Immature natural killer cell (primary cell): ENCODE measurements at places on chromosomes 2 and 18.

GRCh38 chr2:150388289-150388625 is 99.2 kb downstream of the RND3 start:
- no peak for DNase-seq

DNA sequence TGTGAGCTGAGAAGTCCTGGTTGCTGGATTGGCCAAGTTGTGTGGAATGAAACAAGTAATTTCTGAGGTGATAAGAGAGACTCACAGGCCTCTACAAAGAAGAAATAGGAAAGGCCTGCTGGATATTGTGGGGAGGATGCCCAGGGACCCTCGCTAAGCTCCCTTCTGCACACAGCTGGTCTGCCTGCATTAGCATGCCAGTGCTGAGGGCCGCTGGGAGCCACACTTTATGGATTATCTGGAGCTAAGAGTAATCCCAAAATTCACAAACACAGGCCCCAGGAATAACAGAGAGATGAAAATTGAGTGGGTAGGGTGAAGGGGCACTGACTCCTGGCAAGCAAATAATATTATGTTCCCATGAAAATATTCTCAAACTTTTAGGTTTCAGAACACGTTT is 114.9 kb upstream of the SIX3 start:
- DNase-seq = no peak

- no peak for DNase-seq
Observed at GRCh38 chr2:145090841-145091761, 571.2 kb upstream of the ZEB2 start.

DNA sequence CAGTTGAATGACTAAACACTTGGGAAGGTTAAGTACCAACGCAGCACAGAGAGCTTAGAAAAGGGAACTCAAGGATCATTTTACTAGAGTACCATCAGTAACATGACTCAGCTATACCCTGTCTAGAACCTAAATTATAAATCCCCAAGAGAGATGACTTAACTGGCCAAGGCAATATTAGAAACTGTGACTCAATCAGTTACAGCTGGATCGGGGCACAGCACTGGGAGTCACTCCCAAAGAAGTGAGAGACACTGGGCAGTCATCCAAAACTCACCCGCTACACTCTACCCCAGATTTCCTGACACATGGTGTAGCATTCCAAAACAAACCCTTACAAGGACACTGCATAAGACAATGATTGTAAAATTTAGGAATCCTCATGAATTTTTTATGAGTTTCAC is 17.7 kb downstream of the IWS1 start:
- no peak for DNase-seq

DNA sequence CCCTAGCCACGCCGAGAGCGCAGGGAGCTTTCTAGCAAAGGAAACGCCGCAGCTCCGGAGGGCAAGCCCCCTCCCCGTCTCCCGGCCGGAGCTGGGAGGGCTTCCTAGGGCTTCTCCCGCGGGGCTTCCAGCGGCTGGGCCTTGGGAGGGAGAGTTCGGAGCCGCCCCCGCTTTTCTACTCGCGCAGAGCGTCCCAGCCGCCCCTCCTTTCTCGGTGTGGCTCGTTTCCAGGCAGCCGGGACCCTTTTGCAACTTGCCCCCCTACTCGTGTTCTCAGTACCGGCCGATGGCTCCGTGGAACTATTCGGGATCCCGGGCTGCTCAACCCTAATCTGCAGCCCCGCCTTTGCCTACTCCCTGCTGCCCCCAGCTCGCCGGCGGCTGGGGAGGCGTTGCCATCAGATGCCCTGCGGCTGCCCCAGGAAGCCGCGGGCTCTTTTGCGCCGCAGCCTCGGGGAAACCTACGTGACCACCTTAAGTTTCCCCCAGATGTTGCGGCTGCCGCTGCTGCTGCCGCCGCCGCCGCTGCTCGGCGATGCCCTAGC is 1.5 kb upstream of the NR4A2 start:
- no peak for DNase-seq

DNA sequence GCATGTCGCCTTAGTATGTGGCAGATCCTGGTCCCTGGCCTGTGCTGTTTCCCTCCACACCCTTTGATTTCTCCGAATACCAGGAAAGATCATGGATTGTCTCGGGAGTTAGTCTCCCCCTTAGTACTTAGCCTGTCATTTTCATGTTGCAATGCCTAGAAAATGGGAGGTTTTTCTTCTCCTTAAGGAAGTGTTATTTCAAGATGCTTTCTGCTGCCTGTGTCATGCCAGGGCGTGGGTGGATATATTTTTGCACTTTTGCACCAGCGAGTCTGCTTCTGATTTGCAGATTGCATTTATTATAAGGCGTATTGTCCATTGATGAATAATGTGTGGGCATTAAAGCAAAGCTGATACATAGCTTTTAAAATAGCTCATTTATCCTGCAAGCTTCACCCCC is 223.5 kb downstream of the NEDD4L start:
- no peak for DNase-seq

DNA sequence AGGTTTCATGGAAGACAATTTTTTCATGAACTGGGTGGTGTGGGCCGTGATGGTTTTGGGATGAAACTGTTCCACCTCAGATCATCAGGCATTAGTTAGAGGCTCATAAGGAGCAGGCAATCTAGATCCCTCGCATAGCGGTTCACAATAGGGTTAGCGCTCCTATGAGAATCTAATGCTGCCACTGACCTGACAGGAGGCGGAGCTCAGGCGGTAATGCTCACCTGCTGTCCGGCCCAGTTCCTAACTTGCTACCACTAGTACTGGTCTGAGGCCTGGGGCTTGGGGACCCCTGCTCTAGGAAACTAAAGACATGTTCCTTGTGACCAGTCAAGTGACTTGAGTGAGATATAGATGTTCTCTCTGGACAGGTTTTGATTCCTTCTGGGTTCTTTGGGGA is 49.2 kb downstream of the OXER1 start:
- DNase-seq = no peak

DNA sequence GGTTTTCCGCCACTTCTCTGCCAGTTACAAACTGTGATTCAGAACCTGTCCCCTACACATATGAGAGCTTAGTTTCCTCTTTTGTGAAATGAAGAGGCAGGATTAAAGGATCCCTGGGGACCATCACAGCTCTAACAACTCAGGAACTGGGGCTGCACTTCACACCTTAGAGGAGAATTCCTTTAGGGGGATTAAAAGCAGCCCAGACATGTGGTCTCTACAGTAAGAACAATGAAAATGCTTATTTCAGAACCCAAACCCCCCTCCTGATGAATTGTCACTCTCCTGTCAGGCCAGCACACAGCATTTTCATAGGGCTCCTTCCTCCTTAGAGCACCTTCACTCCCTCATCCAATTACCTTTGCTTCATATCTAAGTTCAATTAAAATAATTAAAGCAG is 101.5 kb upstream of the NEDD4L start:
- DNase-seq = no peak

GRCh38 chr2:240455272-240455646 is 19.8 kb downstream of the GPC1 start:
- DNase-seq = no peak

DNA sequence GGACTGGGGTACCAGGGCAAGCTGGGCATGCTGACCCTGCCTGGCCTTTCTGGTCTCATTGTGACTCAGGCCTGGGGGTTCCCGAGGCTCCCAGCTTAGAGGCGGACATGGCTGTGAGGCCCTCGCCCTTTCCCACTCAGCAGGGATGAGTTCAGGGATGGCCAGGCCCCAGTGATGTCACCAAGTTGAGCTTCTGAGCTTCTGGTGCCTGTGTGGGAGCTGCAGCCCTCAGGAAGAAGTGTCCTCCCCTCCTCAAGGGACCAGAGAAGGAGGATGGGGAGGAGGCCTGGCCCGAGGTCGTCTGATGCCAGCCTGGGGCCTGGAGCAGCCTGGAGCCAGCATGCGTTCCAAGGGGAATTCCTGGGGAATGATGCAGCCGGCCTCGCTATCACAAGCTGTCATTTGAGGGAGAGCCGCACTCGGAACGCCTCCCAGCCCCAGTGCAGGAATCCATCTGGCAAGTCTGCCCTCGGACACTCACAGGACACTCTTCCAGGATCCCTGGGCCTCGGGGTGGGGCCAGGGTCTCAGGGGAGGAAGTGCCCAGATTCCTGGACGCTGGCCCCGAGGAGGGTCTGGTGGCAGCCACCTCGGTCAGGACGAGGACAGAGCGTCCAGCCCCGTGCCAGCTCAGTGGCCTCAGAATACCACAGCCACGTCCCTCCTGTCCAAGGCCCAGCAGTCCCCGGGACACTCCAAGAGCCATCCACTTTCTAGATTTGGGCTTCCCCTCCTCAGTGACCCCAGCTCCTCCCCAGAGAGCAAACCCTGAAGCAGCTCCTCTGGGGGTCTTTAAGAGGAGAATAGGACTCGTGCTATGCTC is 61.2 kb upstream of the GPC1 start:
- DNase-seq = no peak

DNA sequence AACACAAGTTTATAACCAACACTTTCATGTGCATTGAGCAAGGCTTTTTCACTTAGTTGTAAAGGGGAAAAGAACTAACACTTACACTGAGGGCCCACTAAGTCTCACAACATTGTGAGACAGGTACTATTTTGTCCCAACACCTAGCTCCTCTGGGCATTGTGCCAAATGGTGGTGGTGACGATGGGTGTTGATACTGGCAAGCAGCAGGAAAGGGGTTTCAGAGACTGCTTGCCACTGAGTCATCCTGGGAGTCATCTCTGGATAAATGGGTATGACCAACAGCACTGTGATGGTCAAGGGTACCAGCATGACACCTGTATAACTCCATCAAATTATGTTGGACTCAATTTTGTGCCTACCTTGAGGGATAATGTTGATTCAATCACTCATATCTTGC is 138.8 kb upstream of the ITGA6 start:
- DNase-seq = no peak

- no peak for DNase-seq
Observed at GRCh38 chr2:241496904-241497877, 11.2 kb downstream of the STK25 start.

GRCh38 chr2:18836436-18836835 is 247.1 kb upstream of the NT5C1B start:
- DNase-seq = no peak

DNA sequence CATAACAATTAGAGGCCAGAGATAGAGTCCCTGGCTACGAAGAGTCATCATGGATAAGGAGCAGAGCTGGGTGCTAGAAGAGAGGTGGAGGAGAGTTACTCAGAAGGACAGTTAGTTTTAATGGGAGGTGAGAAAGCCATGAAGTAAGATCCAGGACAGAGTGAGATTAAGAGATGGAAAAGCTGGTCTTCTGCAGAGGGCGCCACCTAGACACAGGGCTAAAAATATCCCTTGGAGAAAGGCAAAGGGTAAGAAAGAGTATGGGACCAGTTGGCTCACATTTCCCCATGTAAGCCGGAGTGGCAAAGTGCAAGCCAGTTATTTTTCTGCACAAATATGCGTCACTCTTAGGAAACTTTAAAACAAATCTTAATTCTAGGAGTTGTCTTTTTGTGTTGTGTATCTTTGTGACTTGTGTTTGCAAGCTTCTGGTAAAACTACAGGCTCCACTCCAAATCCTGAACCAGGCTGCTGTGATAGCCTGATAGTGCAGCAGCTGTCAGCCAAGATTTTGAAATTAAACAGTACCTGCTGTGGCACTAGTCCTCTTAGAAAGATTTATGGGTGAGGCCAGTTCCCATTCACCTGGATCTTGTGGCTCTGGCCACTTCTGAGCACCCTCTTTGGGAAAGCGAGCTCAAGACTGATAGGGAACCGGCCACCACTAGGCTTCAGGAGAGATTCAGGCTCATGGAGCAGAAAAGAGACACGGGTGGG is 204.2 kb downstream of the TPGS2 start:
- no peak for DNase-seq

DNA sequence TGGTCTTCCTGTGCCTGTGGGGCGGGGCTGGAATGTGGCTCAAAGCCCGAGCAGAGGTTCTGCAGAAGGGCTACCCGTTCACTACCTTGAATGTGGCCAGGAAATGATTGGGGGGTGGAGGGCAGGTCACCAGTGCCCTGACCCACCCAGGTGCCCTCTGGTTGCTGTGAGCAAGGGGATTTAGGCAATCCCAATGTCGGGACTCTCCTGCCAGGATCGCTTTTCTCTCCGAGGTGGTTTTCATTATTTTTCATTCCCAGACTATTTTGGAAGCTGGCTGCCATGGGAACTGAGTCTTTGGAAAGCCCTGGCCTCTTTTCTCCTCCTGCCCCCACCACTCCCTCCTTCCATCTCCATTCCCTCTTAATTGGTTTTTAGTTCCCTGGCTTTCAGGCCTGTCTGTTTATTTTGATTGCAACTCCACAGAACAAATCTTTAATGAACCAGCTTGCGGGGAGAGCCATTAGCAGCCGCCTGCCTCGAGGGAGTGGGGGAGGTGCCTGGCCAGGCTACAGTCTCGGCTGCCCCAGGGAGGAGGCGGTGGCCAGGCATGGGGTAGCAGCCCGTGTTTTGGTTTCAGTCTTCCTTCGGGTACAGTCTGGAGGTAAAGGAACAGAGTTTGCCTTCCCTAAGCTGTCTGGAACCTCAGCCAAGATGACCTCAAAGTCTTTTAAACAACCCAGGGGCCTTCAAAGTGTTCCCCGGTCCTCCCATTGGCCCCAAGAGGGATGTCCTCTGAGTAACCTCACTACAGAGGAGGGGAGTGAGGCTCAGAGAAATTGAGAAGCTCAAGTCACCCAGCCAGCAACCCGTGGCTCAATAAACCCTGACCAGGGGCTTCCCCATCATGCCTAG is 114.4 kb upstream of the HAAO start:
- no peak for DNase-seq
